Activated T-helper 1 cell treated with anti-CD3 and anti-CD28 coated beads, Interleukin-2, amount 50 U/mL, for 16 hours (primary cell): ENCODE measurements at places on chromosomes 4 and X.

GRCh38 chrX:153491918-153492317, 2.9 kb upstream of the BGN start:
- no peak for DNase-seq

DNA sequence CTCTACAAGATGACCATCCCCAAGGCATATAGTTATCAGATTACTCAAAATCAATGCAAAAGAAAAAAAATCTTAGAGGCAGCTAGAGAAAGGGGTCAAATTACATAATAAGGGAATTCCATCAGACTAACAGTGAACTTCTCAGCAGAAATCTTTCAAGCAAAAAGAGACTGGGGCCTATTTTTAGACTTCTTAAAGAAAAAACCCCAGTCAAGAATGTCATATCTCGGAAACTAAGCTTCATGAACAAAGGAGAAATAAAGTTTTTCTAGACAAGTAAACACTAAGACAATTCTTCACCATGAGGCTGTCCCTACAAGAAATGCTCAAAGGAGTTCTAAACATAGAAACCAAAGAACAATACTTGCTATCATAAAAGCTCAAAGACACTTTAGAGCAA, 51.7 kb downstream of the RAB28 start:
- no peak for DNase-seq

DNA sequence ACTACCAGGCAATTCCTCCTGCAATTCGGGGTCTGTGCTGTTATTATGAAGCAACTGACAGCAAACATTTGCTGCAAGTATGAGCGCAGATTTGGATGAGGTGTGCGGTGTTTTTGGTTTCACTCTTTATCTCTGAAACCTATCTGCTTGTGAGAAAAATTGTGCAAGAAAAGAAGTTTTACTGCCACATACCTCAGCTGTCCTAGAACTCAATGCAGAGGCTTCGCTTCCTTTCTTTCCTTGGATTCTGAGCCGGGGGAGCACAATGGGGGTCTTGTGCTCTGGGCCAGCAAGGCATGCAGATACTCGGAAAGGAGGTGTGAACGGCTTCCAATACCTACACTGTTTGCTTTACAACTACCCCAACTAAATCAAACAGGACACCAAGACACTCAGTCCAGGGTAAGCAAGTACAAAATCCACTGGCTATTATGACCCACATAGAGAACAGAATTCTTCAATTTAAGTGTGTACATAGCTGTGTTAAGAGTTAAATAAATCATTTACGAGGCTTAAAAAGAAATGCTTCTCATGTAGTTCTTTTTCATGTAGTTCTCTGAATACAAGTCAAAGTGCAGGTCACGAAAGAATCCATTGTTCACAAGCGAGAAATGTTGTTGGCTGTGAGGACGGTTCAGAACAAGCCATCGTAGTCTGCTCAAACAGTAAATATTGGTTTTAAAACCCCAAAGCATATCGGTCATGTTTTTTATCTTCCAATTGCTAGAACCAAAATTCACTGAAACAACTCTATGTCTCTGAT, 1.1 kb downstream of the SORBS2 start:
- DNase-seq = no peak

DNA sequence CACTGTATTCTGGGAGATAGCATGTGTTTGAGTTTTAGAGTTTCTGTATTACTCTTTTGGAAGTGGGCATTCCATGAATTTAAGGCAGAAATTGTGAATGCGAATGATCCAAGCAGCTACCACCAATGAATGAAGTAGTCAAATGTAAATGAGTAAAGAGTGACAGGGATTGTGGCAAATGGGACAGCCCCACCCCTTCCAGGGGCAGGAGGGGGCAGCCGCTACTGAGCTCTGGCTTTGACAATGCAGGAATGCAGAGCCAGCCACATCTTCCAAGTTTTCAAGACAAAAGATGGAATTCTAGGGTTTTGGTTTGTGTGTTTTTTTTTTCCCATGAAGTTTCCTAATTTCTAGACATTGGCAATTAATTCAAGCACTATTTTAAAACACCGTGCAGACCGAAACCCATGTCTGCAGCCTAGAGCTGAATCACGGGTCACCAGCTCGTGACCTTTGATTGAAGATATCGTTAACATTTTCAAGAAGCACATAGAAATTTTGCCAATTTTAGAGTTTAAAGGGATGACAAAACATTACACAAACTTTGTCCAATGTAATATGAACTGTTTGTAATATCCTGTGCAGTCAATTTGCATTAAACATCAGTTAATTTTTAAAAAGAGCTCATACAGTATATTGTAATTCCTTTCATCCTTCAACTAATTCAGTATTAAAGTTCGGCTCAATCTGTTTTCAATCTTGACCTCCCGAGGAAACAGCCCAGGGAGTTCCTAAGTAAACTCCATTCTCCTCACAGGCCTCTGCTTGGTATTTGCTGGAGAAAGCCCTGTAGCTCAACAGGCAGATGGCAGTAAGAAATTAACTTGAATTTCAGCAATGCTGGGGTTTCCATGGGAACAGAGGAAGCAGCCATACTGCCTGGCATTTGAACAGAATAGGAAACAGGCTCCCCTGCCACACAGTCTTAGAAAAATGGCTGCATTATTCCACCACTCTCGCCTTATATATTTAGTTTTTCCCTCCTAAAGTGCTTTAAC, 83.4 kb downstream of the UCHL1 start:
- DNase-seq = no peak

GRCh38 chr4:121777625-121778024, 12.7 kb upstream of the SMIM43 start:
- DNase-seq = no peak

DNA sequence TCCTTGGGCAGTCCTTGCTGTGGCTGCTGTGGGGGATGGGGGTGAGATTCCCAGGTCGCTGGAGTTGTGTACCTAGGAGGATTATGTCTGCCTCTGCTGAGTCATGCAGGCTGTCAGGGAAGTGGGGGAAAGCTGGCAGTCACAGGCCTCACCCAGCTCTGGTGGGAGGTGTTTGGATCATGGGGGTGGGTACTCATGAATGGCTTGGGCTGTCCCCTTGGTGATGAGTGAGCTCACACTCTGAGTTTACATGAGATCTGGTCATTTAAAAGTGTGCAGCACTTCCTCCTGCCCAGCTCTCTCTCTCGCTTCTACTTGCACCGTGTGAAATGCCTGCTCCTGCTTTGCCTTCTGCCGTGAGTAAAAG, 24.6 kb upstream of the PDLIM3 start:
- DNase-seq = no peak

DNA sequence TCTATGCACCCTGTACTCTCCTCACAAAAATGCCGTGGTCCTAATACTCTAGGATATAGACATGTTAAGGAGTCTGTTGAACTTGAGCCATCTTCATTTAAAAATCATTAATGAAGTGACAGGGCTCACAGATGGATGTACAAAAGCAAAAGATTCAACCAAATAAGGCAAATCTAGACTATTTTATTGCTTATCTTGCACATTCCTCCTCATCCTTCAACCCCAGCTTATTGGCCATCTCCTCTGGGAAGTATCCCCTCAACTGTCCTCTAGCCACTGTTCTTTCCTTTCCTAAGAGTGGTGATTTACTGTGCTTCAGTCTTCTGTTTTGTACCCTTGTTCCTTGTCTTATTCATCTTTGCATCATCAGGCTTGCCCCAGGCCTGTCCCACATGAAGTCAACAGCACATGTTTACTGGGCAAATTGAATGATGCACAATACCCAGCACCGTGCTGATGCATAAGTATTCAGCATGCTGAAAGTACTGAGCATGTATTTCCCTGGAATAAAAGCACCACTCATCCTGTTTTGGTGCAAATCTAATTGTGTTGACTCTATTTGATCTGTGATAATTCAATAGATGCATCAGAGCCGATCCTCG, 287.3 kb upstream of the CLNK start:
- DNase-seq = no peak
